ENCODE measurements at places on chromosomes 7 and 10.

DNA sequence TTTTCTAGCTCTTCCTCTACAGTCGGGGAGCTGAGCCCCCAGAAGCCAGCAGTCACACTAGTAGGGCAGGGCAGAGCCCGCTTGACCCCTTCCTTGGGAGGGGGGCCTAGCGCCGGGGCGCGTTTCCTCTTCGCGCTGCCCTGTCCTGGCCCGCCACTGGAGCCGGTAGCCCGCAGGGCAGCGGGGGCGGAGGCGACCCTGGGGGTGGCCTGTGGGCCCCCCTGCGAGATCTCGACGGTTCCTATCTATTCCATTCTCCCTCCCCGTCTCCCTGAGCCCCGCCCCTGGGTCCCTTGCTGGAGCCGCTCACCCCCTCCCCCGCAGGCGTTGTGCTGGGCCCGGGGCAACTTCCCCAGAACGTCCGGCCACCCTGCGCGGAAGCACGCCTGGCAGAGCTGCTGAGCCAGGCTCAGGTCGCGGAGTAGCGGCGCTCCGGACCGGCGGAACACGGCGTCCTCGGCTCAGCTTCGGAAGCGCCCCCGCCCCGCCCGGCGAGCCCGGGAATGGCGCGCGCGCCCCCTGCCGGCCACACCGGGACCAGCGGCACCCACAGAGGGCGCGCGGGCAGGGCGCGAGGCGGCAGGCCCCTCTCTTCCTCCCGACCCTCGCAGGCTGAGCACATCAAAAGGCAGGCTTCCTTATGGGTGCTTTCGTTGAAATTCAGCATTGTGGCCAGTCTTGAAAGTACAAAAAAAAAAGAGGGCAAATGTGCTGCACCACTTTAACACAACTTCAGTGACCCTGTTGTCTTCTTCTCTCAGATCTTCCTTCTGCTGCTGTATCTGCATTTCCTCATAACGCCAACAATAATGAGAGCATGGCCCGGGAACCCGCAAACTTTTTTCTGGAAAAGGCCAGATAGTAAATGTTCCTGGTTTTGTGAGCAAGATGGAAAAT is 327.6 kb downstream of the TNS3 start:
- DNase-seq: no peak

- DNase-seq: no peak
Observed at GRCh38 chr10:119659951-119660350, 8.8 kb downstream of the BAG3 start.

- DNase-seq: no peak
Observed at GRCh38 chr10:105800641-105801040, 1159.6 kb downstream of the SORCS3 start.

DNA sequence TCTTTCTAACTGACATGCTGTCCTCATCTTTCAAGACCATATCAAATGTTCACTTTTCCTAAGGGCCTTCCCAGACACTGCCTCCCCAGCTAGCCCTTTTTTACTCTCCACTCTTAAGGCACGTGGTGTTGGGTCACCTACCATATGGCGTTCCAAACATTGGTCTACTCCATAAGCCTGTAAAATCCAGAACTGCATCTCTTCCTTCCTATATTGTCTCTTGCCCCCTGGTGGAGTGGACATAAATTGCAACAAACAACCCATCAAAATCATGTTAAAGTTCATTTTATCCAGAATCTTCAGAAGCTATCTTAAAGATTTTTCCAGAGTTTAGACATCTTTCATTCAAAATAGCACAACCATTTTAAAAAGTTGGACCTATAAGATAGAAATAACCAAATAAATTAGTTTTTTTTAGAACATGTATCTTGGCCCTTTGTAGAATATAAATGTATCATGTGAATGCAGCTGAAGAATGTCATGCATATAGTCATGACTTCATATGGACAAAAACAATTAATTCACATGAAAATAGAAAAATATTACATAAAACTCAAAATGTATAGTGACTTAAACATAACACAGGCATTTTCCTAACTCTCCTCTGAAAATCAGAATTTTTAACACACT is 180.6 kb upstream of the CHRM2 start:
- DNase-seq: no peak

GRCh38 chr10:79947787-79948424 is 999 bp downstream of the SFTPD start:
- no peak for DNase-seq

DNA sequence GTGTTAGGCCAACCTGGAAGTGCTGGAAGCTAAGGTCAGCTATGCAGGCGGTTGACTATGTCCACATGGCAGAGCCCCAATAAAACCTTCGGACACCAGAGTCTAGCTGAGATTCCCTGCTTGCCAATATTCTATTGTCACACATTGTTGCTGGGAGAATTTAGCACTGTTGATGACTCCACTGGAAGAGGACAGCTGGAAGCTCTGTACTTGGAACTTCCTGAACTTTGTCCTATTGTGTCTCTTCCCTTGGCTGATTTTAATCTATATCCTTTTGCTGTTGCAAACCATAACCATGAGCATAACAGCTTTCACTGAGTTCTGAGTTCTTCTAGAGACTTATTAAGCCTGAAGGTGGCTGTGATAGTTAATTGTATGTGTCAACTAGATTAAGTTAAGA is 12.0 kb downstream of the XRCC2 start:
- no peak for DNase-seq

- DNase-seq: no peak
Observed at GRCh38 chr10:47016564-47016963, 105.3 kb downstream of the PTPN20 start.

DNA sequence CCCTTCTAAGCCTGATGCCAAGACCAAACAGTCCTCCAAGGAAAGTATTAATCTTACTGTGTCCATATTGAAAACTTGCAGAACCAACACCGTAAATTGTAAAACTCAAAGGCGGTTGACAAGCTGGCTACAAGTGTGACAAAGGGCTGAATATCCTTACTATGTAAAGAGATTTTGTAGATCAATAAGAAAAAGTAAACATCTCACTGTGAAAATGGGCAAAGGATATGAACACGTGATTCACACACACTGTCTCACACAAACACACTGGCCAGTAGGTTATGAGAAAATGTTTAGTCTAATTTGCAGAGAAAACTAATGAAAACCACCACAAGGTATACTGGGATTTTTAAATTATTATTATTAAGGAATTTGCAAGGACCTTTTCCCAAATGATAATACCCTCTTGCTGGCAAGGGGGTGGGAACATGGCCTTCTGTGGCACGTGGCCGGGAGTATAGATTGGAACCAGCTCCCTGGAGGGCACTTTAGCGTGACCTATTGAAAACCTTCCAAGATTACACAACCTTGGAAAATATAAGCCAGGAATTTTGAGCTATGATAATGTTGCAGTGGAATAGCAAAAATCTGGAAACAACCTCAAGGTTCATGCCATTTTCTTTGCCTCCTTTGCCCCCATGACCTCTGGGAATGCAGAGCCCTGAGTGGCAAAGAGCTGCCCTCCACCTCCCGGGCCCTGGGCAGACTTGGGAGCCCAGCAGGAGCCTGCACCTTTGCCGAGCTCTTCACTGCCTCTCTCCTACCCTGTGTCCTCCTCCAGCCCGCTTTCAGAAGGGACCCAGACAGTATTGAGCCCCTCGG is 26.2 kb upstream of the SLC29A3 start:
- DNase-seq: no peak
